Neural crest cell (in vitro differentiated cells): ENCODE measurements at places on chromosomes 5 and 9. TPM values are rescaled to one million over a fixed set of nuclear protein-coding genes. Genes with fewer than 3 reads are reported as not detected.

Gene LTC4S
- total RNA-seq, result 2.4 and 3.3 TPM in 2 replicates

Gene FGF1
- not detected in 2 replicates for total RNA-seq

Gene CTXN3
- not detected in 2 replicates for total RNA-seq

Gene ZNF618
- 60.8 and 64.2 TPM in 2 replicates for total RNA-seq

Gene DOCK8
- total RNA-seq, result 0.58 and 0.68 TPM in 2 replicates

DNA sequence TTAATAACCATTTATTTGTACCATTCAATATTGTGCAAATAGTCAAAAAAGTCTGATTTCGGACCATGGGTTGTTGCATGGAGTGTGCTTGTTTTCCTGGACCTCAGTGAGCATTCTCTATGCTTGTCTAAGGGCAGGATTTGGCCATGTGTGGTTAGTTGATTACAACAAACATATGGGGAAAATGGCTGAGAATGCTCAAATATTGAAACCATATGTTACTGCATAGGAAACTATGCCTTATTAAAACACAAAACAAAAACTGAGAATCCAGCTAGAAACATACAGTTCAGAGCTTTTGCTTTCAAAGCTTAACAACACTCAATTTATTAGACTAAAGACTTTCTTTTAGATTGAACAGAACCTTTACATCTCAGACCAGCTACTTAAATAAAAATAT is 928.3 kb downstream of the NR2F1-AS1 start:
- peaks cover 5% of the 10 kb centered on the region for H3K36me3 ChIP-seq
- DNase-seq, result no peak
- H3K27ac ChIP-seq, result no peak overlapping the region
- H3K4me1 ChIP-seq, result no peaks in the 10 kb centered on the region
- no peaks in the 10 kb centered on the region for H3K27me3 ChIP-seq

DNA sequence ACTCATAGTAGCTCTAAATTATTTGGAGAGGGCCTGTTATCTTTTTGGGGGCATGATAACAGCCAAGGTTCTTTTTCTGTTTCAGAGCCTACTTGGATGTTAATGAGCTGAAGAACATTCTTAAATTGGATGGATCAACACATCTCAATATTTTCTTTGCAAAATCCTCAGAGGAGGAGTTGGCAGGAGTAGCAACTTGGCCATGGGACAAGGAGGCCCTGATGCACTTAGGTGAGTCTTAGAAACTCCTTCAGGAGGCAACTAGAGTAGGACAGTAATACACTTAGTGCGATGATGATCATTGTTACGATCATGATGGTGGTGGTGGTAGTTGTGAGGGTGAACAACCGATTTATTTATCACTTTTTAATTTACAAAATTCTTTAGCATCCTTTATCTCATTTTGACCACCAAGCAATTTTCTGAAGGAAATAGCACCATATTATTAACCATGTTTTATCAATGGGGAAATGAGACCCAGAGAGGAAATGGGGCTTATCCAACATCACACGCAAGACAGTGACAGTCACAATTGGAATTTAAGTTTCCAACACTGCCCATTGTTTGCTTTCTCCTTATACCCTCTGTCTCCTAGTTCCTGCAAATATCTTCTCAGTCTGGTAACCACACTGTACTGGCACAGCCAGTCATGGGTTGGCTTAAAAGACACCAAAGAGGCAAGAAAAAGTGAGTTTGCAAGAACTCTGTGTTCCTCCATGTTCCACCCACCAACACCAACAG is 54.0 kb downstream of the PAPPA start:
- no peaks in the 10 kb centered on the region for H3K36me3 ChIP-seq
- no peaks in the 10 kb centered on the region for H3K4me1 ChIP-seq
- no peak overlapping the region for H3K4me3 ChIP-seq
- no peaks in the 10 kb centered on the region for H3K27me3 ChIP-seq

DNA sequence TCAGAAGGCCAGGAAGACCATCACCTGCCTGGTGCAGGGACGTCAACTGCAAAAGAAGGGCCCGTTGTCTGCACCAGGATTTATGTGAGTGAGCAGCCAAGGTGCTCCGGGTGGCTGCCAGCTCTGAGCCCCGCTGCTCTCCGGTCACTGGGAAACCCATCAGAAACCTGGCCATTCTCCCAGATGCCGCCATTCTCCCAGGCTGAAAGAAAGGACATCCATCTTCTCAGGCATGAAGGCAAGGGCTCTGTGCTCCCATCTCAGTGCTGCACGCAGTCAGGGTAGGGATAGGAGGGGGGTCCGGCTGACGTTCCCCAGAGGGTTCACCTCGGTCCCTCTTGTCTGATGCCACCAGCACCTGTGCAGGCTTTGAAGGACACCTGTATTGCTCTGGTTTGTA is 158.4 kb downstream of the ERCC6L2 start:
- no peak for DNase-seq
- no peaks in the 10 kb centered on the region for H3K4me1 ChIP-seq
- H3K27me3 ChIP-seq, result peaks cover 10% of the 10 kb centered on the region
- no peak overlapping the region for H3K4me3 ChIP-seq
- peaks cover 15% of the 10 kb centered on the region for H3K36me3 ChIP-seq
